ENCODE measurements at places on chromosomes 16 and 17.

DNA sequence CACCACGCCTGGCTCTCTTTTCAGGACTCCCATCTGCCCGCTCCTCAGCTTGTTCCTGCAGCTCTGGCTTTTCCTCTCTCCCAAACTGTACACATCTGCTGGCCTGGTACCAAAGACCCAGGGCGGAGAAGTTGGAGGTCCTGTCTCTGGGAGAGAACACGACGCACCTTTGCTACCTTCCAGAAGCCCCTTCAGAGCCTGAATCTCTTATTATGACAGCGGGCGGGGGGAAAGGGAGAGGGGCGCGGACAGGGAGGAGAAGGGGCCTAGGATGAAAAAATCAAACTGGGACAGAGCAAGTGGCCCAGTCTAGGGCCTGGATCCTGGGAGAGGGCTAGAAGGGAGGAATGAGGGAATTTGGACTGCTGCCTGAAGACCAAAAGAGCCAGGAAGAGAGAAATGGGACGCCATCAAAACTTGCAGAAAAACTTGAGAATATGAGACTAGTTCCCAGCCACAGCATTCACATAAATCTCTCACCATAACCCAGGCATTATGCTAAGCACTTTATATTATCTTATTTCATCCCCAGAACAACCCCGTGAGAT, 2.5 kb upstream of the PER1 start:
- no peak for DNase-seq

DNA sequence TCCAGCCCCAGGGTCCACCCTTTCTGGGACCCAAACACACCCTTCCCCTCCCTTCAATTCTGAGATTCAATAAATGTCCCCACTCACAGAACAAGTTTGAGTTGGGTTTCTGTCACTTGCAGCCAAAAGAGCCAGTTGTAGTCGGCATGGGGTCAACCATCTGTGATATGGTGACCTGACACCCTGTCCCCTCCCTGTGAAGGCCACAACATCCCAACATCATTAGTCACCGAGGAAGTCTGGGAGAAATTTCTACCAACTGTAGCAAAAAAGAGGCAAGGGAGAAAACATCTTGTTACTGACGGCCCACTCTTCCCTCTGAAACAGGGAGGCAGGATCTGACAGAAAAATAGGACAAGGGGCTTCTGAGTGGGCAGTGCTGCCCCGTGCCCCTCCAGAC, 638 bp upstream of the LYZL6 start:
- DNase-seq: no peak

GRCh38 chr17:76243826-76244679, 3.8 kb upstream of the RNF157 start:
- peak; percentile 86 for DNase-seq

GRCh38 chr16:54421220-54421619, 134.6 kb upstream of the IRX3 start:
- no peak for DNase-seq

DNA sequence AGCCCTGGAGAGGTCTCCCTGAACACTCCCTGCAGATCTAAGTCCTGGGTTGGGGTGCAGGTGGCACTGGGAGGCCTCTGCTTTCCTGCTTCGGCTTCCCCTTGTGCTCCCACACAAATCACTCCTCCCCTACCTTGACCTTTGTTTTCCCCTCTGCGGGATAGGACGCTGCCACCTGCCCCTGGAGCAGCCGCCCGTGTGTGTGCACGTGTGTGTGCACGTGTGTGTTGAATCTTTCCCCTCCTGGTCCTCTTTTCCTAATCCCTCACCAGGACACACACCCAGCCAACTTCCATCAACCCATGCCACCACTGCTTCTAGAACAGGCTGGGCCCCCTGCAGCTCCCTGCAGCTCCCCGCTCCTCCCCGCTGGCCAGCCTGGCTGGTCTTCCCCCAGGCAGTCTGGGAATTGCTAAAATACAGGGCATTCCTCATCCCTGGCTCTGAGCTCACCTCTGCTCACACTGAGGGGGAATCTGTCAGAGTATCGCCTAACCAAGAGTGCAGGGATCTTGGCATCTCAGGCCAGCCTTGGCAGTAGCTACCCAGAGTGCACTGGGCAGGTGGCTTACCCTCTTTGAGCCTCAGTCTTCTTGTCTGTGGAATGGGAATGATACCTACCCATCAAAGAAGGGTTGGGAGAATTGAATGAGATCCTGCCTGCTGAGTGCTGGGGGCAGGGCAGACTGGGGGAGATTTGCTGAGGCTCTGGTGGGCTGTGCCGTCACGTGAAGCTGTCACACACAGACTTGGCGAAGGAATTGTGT, 198.5 kb downstream of the NTN1 start:
- no peak for DNase-seq

DNA sequence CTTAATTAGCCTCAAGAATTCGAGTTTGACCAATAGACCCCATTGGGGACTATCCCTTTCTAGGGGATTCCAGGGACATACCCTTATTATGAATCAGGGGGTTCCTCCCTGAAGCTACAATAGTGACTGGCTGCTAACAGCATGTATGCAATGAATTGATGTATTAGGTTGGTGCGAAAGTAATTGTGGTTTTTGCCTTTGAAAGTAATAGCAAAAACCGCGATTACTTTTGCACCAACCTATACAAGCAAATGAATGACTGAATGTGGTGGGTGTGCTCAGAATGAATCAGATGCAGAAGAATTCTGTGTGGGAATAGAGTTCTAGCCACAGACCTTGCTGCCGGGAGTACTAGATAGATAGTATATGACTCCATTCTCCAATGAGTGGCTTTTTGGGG, 76.7 kb downstream of the HLF start:
- DNase-seq: no peak

DNA sequence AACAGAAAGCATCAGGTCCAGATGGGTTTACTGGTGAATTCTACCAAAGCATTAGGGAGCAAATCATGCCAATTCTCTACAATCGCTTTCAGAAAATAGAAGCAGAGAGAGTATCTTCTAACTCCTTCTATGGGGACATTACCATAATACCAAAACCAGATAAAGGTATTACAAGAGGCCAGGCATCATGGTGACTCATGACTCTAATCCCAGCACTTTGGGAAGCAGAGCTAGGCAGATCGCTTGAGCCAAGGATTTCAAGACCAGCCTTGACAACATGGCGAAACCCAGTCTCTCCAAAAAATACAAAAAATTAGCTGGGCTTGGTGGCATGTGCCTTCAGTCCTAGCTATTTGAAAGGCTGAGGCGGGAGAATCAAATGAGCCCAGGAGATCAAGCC, 23.0 kb downstream of the HBQ1 start:
- no peak for DNase-seq

- DNase-seq: no peak
Measured at GRCh38 chr17:29045734-29046472, 3.0 kb downstream of the PIPOX start.

DNA sequence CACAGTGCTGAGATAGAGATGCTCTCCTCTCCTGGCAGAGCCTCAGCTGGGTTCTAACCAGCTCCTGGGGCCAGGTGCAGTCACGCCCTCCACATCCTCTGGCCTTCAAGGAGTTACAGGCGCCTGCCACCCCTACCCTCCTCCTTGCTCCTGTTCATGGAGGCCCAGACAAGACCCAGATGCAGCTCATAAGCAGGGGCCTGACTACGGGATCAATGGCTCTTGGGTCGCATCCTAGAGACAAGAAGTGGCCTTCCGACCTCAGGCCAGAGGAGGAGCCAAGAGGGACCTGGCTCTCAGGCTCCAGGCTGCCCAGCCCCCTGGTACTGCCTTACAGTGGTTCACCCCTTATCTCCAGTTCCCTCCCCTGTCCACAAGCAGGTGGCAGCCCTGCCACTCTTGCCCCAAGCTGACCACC, 23.0 kb downstream of the ARHGAP27 start:
- DNase-seq: no peak

- no peak for DNase-seq
Measured at GRCh38 chr17:81037798-81038733, 3.1 kb downstream of the BAIAP2 start.

GRCh38 chr17:38961413-38961812, 5.8 kb downstream of the FBXO47 start:
- DNase-seq: no peak

DNA sequence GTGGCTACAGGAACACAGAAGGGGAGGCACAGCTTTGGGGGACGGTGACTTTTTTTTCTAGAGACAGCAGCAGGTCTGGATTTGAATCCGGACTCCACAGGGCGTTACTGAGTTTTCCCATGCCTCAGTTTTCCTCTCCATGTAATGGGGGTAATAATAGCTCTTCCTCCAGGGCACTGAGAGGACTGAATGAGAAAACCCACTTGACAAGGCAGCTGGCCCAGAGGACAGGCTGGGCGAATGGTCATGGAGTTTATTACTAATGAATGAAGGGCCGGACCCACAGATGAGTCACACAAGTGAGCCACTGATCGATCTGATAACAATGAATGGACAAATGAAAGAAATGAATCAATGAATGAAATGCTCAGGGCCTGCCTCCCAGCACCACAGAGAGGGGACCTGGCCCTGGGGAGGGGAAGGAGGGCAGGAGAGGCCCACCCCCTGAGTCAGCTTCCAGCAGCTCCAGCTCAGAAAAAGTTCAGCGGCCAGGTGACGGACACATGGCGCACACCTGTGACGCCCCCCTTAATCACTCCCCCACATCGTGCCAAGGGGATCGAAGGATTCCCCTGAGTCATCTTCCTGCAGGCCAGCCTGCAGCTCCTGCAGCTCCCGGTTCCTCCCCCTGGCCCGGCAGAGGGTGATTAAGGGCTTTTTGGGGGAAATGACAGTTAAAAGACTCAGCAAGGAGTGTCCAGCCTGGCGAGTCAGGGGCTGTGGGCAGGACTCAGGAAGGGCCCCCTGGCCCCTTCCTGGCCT, 54.3 kb downstream of the SOCS1 start:
- DNase-seq: peak; percentile 73

GRCh38 chr17:81267390-81268067, 27.6 kb downstream of the SLC38A10 start:
- no peak for DNase-seq

DNA sequence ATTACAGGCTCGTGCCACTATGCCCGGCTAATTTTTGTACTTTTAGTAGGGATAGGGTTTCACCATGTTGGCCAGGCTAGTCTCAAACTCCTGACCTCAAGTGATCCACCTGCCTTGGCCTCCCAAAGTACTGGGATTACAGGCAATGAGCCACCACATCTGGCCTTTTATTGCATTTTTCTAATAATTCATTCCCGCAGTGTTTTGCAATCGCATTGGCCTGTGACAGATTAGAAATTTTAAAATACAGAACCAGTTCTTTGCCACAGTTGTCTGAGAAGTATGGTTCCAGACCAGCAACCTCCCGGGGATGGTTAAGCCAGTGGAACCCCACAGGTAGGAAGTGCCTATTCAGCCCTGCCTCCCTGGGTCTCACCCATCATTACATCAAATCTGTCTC, 3.2 kb upstream of the CRHR1 start:
- no peak for DNase-seq

GRCh38 chr16:81166417-81167300, 70.5 kb upstream of the GCSH start:
- DNase-seq: no peak

GRCh38 chr17:71824671-71825070, 296.1 kb upstream of the SOX9 start:
- no peak for DNase-seq

- DNase-seq: no peak
Measured at GRCh38 chr16:65414284-65414984, 292.6 kb upstream of the CDH11 start.

DNA sequence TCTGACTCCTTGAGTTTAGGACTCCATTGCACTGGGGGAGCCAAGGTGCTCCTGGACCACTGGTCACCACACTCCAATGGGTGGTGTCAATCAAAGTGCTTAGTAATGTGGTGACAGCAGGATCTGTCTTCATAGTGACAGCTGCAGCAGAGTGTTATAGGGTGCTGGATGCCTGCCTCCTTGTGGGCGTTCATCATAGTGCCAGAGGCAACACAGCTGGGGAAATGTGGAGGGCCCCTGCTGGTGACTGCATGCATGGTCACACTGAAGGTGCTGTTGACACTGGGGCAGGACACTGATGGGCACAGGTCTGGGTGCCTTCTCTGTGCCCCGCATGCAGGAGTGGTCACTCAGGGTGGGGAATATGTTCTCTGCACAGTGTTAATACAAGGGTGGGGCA, 177.5 kb upstream of the CDH8 start:
- DNase-seq: peak; percentile 40

DNA sequence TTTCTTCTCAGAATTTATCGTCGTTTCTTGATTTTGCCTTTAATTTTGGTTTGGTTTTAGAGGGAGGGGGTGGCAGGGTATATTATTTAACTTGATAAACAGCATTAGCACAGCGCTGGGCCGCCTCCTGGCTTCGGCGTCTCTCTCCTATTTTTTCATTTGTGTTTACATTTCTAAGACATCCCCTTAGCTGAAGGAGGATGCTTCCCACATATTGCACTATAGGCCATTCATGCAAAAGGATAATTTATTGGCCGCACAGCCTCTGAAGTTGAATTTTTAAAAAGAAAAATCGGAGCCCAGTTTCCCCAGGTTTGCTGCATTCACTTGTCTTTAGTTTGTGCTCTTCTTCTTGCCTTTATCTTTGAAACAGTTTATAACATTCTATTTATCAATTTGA, 497.4 kb upstream of the ZFHX3 start:
- DNase-seq: no peak
